ENCODE measurements at places on chromosomes 2 and 18. TPM values are rescaled to one million over a fixed set of nuclear protein-coding genes. Genes with fewer than 3 reads are reported as not detected.
A peak's percentile ranks its signal among the peaks of the same experiment; 100 is the strongest.

DNA sequence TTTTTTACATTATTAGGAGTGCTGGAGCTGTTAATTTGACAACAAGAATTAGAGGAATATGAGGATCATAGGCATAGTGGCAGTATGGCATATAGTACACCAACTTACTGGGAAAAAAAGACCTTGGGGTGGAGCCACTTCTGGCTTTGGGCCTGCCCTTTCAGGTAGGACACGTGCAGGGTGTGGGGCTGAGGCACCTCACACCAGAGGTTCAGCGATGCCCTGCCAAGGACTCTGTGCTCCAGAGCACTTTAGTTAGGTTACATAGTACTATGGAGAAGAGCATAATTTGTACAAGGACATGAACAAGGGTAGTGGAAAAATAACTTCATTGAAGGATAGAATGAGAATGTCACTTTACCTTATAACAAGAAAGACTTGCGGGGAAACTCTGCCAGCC is 77.1 kb upstream of the CD302 start:
- DNase-seq, result no peak

GRCh38 chr2:182259629-182260150 is 167.1 kb downstream of the PDE1A start:
- DNase-seq, result no peak

Gene GRB14
- 60.4 TPM for polyA plus RNA-seq

- DNase-seq, result no peak
Observed at GRCh38 chr2:144500563-144500962, 19.4 kb downstream of the ZEB2 start.

Gene PIEZO2
- 17.5 TPM for polyA plus RNA-seq

Gene IRS1
- 12.6 TPM for polyA plus RNA-seq

Gene DYSF
- 15.3 TPM for polyA plus RNA-seq

DNA sequence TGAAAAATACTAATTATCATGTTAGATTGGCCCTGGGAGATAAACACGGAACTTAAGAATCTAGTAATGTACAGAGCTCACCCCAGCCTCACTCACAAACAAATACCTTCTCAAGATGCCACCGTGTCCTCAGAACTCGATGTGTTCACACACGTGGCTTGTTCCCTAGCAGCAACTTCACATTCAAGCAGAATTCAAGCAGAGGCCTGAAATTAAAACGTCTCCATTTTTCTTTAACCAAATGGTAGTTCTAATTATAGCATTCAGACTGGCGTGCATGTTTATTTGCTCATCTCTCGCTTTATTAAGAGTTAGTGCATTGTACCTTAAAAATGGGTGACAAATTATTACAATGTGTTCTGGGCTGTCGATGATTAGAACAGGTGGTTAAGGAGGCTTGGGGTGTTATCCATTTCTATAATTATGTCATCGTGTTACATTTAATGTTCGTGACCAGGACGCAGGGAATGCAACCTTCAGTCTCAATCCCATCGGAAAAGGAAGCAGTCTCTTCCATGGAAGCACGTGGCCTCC is 57.3 kb upstream of the SLC66A3 start:
- DNase-seq, result no peak

Gene CYRIA
- 2.1 TPM for polyA plus RNA-seq

Gene BMP10
- not detected for polyA plus RNA-seq

Gene KATNAL2
- polyA plus RNA-seq, result 9.5 TPM

Gene CFAP65
- polyA plus RNA-seq, result 1.1 TPM

GRCh38 chr2:149098701-149099100 is 60.2 kb downstream of the LYPD6B start:
- peak; percentile 69 for DNase-seq

DNA sequence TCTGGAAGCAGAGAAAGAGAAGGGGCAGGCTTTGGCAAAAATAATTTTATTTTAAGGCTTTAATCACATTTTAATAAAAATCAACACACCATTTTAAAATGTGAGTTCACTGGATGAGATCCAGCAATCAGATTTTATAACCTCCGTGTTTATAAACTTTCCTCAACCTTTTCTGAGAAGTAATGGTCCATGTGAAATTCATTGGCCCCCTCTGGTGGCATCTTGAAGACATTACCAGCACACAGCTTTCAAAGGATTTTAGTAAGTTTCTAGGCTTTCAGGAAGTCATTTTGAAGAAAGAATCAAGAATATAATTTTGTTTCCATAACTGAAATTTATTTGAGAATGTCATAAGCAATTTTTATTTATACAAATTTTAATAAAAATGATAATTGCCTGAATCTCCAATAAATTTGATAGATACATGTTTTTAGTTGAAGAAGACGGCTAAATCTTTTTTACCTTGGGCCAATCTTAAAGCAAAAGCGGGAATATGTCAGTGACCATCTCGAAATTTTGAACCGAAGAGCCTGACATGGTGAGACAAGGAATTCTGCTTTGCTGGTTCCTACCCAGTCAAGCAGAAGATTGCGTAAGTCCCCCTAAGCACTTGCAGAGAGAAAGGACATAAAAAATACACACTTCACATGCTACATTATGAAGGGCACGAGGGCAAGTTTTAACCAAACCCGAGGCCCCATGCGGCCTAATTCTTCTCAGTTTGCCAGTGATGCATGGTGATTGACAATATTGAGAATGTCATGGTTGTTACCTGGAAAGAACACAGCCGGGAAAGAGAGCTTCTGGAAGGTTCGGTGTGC is 128.4 kb upstream of the CBLN2 start:
- peak; percentile 52 for DNase-seq

- DNase-seq, result no peak
Observed at GRCh38 chr2:126543081-126543480, 112.9 kb upstream of the GYPC start.

GRCh38 chr18:45619826-45620201 is 4.5 kb downstream of the SLC14A2 start:
- no peak for DNase-seq

DNA sequence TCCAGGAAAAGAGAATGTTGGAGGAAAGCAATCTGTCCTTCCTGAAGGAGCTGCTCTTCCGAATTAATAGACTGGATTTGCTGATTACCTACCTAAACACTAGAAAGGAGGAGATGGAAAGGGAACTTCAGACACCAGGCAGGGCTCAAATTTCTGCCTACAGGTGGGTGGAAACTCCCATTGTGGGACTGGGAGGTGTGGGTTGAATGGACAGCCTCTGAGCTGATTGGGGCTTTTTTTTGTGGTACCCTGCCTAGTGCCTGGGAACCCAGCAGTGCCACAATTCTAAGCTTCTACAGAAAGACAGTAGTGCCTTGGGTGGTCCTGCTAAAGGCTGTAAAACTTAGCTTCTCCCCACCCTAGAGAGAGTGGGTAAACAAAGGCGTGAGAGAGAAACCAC is 6.3 kb downstream of the CASP8 start:
- no peak for DNase-seq

GRCh38 chr2:101558740-101559525 is 84.0 kb upstream of the RFX8 start:
- peak; percentile 22 for DNase-seq

GRCh38 chr2:138536302-138536701 is 34.7 kb downstream of the SPOPL start:
- DNase-seq, result no peak

DNA sequence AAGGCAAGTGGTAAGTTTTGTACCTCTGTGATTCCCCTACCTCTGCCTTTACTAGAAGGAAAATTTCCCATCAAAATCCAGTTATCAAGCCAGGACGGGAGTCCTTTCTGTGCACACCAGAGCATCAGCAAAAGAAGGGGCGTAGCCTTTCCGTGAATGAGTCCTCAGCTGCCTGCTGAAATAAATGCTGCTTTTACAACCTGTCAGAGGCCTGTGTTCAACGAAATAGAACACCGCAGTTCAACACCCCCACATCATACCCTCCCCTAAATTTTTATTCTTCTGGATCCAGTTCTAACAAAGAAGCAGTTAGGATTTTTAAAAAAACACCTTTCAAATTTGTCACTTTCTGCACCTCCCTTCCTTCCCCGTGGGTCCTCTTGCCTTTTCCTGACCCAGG is 135.8 kb downstream of the SETBP1 start:
- peak; percentile 61 for DNase-seq

- DNase-seq, result no peak
Observed at GRCh38 chr18:77304268-77304667, 54.6 kb downstream of the GALR1 start.

DNA sequence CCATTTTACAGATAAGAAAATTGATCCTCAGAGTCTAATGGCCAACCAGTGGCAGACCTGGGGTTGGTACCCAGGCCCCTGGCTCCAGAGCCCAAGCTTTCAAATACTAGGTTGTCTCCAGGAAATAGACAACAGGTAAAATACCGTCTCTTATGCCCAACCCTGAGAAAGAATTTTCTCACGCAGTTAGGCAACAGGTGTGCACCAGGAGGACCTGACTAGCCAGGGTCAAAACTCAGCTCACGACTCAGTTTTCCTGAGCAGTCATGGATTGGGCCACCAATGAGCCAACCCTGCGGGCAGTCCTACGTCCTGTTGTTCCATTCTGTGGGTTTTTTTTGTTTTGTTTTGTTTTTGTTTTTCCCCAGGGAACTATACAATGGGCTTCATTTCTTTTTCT is 13.5 kb downstream of the TRIB2 start:
- DNase-seq, result no peak

Gene MCM6
- 70.4 TPM for polyA plus RNA-seq

DNA sequence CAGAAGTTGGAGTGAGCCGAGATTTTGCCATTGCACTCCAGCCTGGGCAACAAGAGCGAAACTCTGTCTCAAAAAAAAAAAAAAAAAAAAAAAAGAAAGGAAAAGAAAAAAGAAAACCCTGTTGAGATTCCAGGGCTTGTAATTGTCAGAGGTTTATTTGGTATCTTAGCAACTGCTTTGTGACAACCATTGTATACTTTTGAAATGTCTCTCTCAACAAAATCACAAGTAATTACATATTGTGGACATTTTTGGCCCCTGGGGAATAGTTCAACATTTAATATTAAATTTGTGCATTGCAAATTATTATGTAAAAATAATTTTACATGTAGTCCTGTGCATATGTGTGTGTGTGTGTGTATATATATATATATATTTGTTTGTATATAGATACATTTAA is 270.8 kb downstream of the GALNT13 start:
- DNase-seq, result no peak

Gene CHRNG
- 0.87 TPM for polyA plus RNA-seq

DNA sequence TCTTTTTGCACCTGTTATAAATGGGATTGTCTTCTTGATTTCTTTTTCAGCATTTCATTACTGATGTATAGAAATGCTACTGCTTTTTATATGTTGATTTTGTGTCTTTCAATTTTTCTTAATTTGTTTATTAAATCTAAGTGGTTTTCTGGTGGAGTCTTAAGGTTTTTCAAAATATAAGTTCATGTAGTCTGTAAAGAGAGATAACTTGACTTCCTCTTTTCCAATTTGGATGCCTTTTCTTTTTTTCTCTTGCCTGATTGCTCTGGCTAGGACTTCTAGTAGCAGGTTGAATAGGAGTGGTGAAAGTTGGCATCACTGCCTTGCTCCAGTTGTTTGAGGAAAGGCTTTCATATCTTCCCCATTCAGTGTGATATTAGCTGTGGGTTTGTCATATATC is 28.6 kb upstream of the GALNT5 start:
- DNase-seq, result no peak

DNA sequence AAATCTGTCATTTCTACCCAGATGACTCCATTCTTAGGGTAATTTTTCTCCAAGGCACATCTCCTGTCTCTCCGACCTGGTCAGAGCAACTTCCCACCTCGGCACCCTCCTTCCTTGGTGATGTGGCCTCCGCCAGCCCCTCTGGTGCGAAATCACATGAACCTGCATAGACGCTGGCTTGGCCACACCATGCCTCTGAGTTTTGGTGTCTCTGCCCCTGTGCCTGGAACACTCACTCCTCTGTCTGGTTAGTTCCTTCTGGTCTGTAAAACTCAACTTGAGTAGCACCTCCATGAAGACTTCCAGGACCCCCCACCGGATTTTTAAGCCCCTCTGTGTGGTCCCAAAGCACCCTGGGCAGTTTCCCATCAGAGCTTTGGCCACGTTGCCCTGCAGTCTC is 83.2 kb upstream of the OTOS start:
- no peak for DNase-seq

GRCh38 chr2:136527560-136527959 is 237.8 kb upstream of the THSD7B start:
- peak; percentile 68 for DNase-seq

- DNase-seq, result no peak
Observed at GRCh38 chr18:75207310-75208154, 1.4 kb downstream of the PTGR3 start.
